ENCODE measurements at places on chromosomes 6 and 20. TPM values are rescaled to one million over a fixed set of nuclear protein-coding genes. Genes with fewer than 3 reads are reported as not detected.
A peak's percentile ranks its signal among the peaks of the same experiment; 100 is the strongest.

PROKR2 gene
- not detected for polyA plus RNA-seq

C4A gene
- 3.8 TPM for polyA plus RNA-seq

ZNF341 gene
- 3.4 TPM for polyA plus RNA-seq

TGM2 gene
- polyA plus RNA-seq: 239 TPM

OPN5 gene
- not detected for polyA plus RNA-seq

ERVFRD-1 gene
- polyA plus RNA-seq: not detected

DNA sequence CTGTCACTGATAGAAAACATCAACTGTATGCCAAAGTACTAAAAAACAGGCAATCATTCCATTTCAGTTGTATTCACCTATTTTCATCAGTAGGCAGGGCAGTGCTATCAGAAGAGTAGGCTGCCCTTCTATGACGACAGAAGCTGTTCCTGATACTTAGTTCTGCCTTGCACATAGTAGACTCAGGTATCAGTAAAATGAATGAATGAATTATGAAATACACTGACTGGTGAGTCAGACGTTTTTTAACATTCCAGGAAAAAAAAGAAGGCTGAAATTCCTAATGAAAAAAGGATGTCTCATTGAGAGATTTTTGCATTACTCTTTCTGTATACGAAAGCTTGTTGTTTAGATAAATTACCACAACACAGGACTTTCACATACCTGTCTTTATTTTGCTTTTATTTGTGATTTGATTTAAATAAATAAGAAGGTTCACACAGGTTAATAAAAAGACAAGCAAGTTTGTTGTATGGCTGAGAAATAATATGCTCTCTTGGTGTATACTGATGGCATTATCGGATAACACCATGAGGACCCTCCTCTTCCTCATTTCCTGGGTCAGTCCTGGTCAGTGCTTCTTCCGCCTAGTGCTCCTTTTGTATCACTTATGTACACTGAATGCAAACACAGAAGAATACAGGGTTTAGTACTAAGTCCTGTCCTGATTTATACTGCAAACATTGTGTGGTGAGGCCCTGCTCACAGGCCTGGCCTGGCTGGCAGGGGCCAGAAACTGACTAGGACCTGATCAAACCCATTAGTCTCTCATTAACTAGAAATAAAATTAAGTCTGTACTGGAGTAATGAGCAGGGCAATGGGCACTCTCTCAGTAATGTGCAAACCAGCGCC lies 39.4 kb upstream of the SPDEF start:
- no peak overlapping the region for H3K27ac ChIP-seq
- H3K4me1 ChIP-seq: peaks cover 7% of the 10 kb centered on the region
- no peaks in the 10 kb centered on the region for H3K27me3 ChIP-seq
- no peaks in the 10 kb centered on the region for H3K36me3 ChIP-seq

DNA sequence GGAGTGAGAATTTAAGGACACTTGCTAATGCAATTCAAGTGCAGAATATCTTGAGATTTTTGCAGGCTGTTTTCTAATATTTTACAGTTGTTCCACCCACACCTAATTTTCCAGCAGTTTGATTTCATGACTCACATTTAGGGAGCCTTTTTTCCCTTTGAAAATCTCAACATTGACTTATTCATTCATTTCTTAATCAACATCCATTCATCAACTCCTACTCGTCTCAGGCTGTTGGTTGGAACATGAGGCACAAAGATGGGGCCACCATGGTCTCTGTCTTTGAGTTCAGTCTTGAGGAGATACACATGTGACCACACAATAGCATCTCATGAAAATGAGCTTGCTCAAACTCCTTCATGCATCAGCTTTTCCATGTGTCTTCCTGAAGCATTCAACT lies 135.6 kb downstream of the UNC5CL start:
- no peaks in the 10 kb centered on the region for H3K4me1 ChIP-seq
- H3K27me3 ChIP-seq: peaks cover 5% of the 10 kb centered on the region
- no peak for DNase-seq
- H3K27ac ChIP-seq: no peak overlapping the region
- no peaks in the 10 kb centered on the region for H3K36me3 ChIP-seq
- no peak overlapping the region for H3K4me3 ChIP-seq

DNA sequence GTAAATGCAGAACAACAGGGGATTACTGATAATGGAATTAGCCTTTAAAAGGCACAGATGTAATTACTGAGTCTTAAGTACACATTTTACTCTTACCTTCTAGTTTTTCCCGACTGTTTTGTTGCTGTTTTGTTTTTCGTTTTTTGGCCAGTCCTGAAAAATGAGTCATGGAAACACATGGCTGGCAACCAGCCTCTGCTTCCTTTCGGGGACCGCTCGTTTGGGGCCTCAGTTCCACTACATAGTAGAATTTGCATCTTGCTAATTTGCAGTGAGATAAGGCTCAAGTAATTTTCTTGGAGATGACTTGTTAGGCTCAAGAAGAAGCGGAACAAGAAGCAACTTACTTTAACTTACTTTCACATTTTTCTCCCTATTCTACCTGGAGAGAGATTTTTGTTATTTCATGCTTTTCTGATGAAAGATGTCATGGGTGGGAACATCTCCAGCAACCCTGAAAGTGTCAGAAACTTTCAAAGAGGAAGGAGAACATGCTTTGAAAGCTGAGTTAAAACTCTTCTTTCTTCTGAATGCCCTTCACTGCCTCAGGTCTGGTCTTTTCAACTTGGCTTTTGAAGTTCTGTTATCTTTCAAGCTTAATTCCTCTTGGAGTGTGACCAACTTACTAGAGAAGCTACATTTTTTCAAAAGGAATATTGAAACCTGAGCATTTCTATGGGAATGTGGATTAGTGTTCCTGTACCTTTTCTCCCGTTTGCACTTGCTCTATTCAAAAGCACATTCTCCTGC lies 71.5 kb upstream of the HDAC2 start:
- no peak for DNase-seq
- H3K4me3 ChIP-seq: no peak overlapping the region
- H3K4me1 ChIP-seq: no peaks in the 10 kb centered on the region
- H3K27ac ChIP-seq: no peak overlapping the region
- H3K36me3 ChIP-seq: no peaks in the 10 kb centered on the region

- H3K27me3 ChIP-seq: no peaks in the 10 kb centered on the region
- DNase-seq: peak; percentile 95
- no peaks in the 10 kb centered on the region for H3K36me3 ChIP-seq
- H3K4me3 ChIP-seq: peak overlapping the region; percentile 35
These were observed 68.7 kb upstream of the STMND1 start for GRCh38 chr6:17032988-17033634.

DNA sequence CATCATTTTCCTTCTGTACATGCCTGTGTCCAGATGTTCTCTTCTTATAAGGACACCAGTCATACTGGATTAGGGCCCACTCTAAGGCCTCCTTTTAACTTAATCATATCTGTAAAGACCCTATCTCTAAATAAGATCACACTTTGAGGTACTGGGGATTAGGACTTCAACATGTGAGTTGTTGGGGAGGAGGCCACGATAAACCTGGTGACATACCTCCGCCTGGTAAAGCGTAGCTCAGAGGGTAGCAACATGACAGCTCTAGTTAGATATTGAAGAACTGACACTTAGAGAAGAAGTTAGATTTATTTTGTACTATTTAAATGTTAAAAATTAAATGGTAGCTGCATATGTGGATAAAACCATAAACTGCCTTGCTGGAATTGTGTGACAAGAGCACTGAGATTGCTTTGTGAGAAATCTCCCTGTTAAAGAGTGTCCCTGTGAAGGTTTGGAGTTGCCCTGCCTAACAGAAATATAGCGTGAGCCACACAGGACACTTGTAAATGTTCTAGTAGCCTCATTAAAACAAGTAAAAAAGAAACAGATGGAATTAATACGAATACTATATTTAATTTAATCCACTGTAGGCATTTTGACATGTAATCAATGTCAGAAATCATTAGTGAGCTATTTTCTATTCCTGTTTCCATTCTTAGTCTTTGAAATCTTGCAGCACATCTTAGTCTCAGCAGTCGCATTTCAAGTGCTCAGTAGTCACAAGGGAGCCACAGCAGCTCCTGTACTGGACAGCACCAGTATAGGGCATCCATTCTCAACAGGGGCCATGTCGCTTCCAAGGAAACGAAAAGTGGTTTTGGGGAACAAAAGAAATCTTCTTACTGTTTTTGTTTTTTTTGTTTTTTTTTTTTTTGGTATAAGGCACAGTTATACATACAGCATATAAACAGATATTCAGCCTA lies 13.4 kb downstream of the PLCB1 start:
- DNase-seq: no peak
- no peak overlapping the region for H3K4me3 ChIP-seq
- no peaks in the 10 kb centered on the region for H3K27me3 ChIP-seq
- no peak overlapping the region for H3K27ac ChIP-seq

DNA sequence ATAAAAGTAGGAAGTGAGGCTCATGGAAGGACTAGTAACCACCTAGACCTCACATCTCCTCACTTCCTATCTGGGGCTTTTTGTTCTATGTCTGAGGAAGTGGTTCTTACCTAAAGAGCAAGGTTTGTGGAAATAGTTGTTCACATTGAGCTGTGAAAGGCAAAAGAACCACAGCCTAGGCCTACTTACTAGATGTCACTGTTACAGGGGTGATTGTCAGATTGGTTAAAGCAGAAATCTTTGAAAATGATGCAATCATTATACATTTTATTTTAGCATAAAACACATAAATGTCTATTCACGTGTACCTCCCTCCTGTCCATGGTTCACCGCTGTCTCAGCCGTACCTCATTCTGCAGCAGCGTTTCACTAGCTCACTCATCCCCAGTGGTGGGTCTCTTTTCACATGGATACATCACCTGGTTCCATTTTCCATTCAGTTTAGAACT lies 268.8 kb downstream of the TMEM242 start:
- DNase-seq: no peak
- H3K4me3 ChIP-seq: no peak overlapping the region
- H3K4me1 ChIP-seq: no peaks in the 10 kb centered on the region
- peaks cover 6% of the 10 kb centered on the region for H3K36me3 ChIP-seq
- H3K27me3 ChIP-seq: no peaks in the 10 kb centered on the region

DNA sequence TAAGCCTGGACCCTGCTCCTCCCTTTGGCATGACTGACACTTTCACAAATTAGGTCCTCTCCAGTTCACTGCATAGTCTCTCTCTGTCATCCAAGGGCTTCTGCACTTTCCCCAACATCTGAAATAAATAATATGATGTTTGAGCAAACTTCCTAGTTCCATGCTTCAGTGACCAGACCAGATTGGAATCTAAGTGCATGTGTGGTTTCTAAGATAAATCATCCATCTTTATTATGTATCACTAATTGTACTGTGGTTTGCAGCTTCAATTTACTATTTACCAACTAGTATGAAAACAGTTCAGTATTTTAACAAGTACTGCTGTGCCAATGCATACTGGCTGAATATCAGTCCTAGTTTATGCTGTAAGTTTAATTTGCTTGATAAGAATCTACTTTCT lies 18.7 kb downstream of the SESN1 start:
- peak; percentile 51 for DNase-seq
- H3K27me3 ChIP-seq: no peaks in the 10 kb centered on the region
- no peak overlapping the region for H3K27ac ChIP-seq
- H3K36me3 ChIP-seq: no peaks in the 10 kb centered on the region

DNA sequence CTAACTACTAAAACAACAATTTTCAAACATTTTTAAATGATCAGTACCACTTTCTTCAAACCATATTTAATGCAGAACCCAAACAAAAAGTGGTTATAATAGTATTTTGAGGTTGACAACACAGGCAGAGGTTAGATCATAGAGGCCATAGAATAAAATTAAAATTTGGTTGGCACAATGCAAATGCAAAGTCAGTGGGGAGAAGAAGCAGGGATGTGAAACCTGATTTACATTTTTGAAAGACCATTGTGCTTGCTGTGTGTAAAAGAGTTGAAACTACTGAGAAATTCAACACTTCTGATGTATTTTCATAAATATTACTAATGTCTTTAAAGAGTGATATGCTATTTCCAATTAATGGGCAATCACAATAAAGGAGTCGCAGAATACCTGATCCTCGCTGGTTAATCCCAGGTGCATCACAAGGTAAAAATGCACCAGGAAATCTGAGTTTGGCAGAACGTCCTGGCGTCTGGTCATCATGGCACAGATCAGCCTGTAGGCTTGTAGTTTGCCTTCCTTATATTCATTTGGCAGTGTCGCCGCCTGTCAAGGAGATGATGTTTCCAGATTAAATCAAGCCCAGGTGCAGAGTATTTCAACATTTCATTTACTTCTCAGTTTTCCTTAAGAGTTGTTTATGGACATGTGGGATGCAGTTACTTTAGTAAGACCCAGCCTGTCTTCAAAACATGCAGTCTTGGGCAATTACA lies 141.2 kb downstream of the RALGAPA2 start:
- DNase-seq: no peak
- no peak overlapping the region for H3K27ac ChIP-seq
- H3K27me3 ChIP-seq: no peaks in the 10 kb centered on the region
- H3K4me3 ChIP-seq: no peak overlapping the region
- no peaks in the 10 kb centered on the region for H3K36me3 ChIP-seq

DNA sequence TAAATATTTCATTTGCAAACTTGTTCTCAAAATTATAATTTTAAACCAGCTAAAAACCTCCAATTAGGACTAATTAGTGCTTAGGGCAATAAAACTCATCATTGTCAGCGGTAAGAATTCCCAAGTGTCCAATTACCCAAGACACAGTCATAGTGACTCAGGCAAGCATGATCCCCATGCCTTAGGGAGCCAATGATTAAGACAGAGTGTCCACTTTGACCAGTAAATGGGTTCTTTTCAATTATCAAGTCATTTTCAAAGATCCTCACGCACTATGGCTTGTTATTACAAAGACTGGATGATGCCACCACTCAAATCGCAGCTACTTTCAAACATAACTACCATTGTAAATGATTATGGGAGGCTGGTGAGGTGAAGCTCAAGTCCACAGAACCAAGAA lies 114.0 kb downstream of the BFSP1 start:
- H3K4me1 ChIP-seq: no peaks in the 10 kb centered on the region
- no peak for DNase-seq
- no peaks in the 10 kb centered on the region for H3K27me3 ChIP-seq
- no peak overlapping the region for H3K4me3 ChIP-seq

DNA sequence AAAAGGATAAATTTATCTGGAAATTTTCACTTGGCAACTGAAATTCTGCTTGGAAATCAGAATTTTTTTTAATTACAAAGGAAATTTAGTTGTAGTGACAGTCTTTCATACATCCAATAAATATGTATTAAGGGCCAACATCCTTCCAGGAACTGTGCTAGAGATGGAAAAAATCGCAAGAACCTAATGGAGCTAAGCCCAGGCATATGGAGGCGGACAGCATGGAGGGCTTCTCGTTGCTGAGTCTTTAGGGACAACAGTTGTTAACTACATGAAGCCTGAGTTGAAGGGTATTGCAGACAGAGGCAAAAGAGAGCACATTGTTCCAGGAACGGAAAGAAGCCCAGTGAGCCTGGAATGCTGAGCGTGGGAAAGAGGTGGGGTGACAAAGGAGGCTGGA lies 208.9 kb downstream of the IBTK start:
- no peak for DNase-seq
- no peaks in the 10 kb centered on the region for H3K27me3 ChIP-seq
- H3K4me3 ChIP-seq: no peak overlapping the region

GRCh38 chr6:55941702-55942101 lies 66.3 kb upstream of the BMP5 start:
- no peak overlapping the region for H3K27ac ChIP-seq
- no peaks in the 10 kb centered on the region for H3K27me3 ChIP-seq
- DNase-seq: peak; percentile 37
- peaks cover 4% of the 10 kb centered on the region for H3K4me1 ChIP-seq
- H3K36me3 ChIP-seq: no peaks in the 10 kb centered on the region

Data from IMR-90 (cell line).